ENCODE measurements at places on chromosomes 1 and 21.

GRCh38 chr1:2791027-2791760 lies 10.3 kb downstream of the TTC34 start:
- DNase-seq, result no peak

DNA sequence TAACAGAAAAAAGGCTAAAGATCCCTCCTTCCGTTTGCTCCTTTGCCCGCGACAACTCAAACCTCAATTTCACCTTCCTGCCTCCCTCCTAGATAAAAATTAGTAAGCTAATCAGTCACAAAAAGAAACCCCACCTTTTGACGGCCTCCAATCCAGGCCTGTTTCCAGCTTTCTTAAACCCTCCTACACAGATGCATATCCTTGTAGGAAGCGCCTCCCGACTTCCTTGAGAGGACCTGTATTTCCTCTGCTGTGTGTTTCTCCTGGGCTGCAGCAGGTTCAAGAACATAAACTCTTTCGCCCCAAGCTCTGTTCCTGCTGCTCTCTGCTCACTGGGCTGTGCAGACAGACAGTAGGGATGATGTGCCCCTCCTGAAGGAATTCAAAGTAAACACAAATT lies 168.8 kb downstream of the CYYR1 start:
- no peak for DNase-seq

- no peak for DNase-seq
Observed at GRCh38 chr1:221638595-221638994, 103.3 kb downstream of the DUSP10 start.

DNA sequence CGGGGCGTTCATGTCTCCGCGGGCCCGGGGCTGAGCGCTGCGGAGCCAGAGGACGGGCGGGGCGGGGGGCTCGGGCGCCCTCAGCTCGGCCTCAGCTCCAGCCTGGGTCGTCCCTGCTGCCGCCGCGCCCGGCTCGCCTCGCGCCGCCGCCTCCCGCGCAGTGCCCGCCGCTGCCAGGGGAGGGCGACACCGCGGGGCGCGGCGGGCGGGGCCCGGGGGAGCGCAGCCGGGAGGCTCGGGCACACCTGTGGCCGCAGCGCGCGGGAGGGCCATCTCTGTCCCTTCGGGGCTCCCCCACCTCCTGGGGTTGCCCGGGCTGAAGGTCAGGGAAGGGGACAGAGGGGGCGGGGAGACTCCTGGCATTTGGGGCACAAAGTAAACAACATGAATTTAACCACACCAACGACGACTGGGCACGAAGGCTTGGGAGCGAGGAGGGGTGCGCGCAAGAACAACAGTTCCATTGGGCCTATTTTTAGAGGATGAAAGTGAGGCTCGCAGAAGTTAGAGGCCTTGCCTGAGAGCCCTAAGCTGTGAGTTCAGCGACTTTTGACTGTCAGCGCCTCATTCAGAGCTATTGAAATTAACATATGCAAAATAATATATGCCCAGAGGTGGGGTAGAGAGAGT lies at the start of gene FAM131C:
Gene FAM131C (minus strand): TSS at position 162 of the 630 bp plus-strand sequence. CDS start 209 bp downstream, outside the sequence.
- DNase-seq, result no peak

- no peak for DNase-seq
Observed at GRCh38 chr1:179767177-179767581, 24.1 kb downstream of the FAM163A start.

GRCh38 chr1:109605381-109605780 lies 14.0 kb downstream of the GNAT2 start:
- DNase-seq, result no peak

- no peak for DNase-seq
Observed at GRCh38 chr21:38499296-38499695, 1.0 kb upstream of the ERG start.

DNA sequence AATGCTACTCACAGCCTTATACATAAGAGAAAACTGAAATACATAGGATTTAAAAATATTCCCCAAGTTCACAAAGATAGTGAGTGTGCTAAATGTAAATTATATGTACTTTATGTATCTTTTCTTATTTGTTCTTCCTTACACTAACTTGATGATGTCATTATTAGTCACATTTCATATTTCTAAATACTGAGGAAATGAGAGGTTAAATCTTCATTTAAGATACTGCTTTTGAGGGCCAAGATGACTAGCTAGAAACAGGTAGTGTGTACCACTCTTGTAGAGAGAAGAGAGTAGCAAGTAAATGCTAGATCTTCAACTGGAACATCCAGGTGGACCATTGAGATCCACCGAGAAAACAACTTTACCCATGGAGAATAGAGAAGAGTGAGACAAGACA lies 29.8 kb downstream of the PYHIN1 start:
- DNase-seq, result no peak

- peak; percentile 41 for DNase-seq
Observed at GRCh38 chr1:225651376-225651871, 1.5 kb downstream of the ENAH start.

DNA sequence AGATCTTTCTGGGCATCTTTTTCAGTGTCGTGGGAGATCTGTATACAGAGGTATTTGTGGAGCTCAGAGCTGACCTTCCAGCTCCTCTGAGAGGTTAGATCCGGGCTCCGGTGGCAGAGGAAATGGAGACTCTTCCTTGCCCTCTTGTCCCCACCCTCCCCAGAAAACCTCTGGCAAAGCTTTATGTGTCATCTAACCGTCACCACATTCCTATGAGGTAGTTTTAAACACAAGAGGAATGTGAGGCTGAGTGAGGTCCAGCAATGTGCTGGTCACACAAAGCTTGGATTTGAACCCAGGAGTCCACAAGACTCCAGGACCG lies 1.2 kb downstream of the CD160 start:
- peak; percentile 93 for DNase-seq

- DNase-seq, result no peak
Observed at GRCh38 chr1:147722124-147722523, 38.3 kb downstream of the GJA5 start.

DNA sequence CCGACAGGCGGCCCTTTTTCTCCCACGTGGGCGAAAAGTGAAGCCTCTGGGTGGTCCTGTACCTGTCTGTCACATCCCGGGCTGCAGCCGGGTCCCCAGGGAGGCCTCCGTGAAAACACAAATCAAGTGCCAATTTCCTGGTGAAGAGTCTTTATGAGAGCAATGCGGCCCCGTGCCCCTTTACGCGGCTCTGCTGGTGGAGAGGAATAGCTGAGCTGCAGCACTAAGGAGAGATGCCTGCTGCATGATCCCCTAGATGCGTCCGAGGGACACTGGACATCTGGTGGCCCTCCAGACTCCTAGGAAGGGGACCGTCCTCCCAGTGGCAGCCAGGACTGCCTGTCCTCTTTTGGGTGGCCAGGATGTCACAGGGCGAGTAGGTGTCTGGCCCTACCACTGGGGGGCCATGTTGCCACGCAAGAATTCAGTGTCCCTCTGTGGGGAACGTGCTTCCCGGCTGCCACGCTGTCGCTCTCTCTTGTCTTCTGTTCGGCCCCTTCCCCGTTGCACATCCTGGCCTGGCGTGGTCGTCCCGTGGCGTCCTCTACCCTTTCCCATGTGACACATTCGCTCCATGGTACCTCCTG lies 38.7 kb downstream of the COL18A1 start:
- no peak for DNase-seq

- DNase-seq, result peak; percentile 94
Observed at GRCh38 chr1:210373878-210374599, 45.3 kb downstream of the HHAT start.

DNA sequence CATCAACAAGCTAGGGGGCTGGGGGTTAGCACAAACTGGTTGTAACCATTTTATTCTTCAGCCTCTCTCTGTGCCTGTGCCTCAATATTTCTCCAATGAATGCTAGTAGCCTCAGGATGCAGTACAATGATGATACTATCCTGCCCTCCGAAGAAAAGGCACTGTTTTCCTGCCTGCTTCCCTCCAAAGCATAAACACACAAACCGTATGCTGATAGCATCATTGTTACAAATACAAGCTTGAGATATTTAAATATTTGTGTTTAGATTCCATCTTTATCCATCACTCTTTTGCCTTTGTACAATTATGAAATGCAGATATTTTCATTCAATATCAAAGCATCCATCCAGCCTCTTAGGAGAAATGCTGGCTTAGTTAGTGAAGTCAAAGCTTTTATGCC lies 404.8 kb downstream of the DUSP10 start:
- DNase-seq, result no peak

- DNase-seq, result no peak
Observed at GRCh38 chr1:9767964-9768668, 55.6 kb downstream of the CLSTN1 start.

GRCh38 chr1:29708381-29708780 lies 472.1 kb downstream of the PTPRU start:
- peak; percentile 78 for DNase-seq

- DNase-seq, result peak; percentile 2
Observed at GRCh38 chr1:98761219-98761865, 99.8 kb downstream of the SNX7 start.

- no peak for DNase-seq
Observed at GRCh38 chr1:3053366-3053980, 15.5 kb upstream of the PRDM16 start.

GRCh38 chr1:39490596-39491145 lies 765 bp upstream of the BMP8A start:
- no peak for DNase-seq

GRCh38 chr21:40714536-40714935 lies 132.4 kb downstream of the DSCAM start:
- DNase-seq, result peak; percentile 48

- DNase-seq, result no peak
Observed at GRCh38 chr1:199176713-199177112, 537.9 kb downstream of the PTPRC start.

GRCh38 chr1:26340047-26340481 lies 13.9 kb downstream of the CRYBG2 start:
- peak; percentile 13 for DNase-seq

GRCh38 chr1:52551507-52552235 lies 1.2 kb downstream of the TUT4 start:
- peak; percentile 41 for DNase-seq

GRCh38 chr1:31502926-31503511 lies 73.3 kb upstream of the TINAGL1 start:
- no peak for DNase-seq

DNA sequence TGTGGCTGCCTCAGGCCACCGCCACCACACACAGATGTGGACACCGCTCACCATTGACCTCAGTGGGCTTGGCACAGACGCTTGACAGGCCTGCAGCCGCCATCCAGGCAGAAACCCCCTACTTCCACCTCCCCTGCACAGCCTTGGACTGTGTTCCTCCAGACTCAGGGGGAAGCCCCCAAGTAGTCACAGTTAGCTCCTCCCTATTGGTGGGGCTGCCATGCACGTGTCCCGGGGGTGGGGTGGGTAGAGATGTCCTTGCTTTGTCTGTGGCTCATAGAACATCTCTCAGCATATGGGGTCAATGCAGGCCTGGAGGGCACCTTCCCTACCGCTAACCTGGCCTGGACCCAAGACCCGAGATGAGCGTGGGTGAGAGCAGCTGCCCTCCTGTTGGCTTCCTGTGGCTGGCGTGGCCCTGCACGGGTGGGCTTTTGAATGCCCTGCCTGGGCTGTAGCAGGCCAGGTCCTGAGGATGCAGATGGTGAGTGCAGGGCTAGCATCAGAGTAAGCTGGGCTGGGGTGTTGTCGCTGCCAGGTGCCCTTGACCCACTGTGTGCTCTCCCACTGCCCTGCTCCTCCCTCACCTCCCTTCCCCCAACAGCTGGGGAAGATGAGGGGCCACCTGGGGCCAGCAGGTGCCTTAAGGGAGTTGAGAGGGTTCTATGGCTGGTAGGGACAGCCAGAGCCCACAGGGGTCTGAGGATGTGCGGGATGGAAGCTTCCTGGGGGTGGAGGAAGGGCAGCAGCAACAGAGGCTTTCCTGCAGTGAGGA lies 6.2 kb downstream of the CROCC start:
- DNase-seq, result no peak

- no peak for DNase-seq
Observed at GRCh38 chr1:48741380-48741779, 35.3 kb downstream of the BEND5 start.

GRCh38 chr1:94922761-94923331 lies 4.1 kb downstream of the CNN3 start:
- DNase-seq, result peak; percentile 89

DNA sequence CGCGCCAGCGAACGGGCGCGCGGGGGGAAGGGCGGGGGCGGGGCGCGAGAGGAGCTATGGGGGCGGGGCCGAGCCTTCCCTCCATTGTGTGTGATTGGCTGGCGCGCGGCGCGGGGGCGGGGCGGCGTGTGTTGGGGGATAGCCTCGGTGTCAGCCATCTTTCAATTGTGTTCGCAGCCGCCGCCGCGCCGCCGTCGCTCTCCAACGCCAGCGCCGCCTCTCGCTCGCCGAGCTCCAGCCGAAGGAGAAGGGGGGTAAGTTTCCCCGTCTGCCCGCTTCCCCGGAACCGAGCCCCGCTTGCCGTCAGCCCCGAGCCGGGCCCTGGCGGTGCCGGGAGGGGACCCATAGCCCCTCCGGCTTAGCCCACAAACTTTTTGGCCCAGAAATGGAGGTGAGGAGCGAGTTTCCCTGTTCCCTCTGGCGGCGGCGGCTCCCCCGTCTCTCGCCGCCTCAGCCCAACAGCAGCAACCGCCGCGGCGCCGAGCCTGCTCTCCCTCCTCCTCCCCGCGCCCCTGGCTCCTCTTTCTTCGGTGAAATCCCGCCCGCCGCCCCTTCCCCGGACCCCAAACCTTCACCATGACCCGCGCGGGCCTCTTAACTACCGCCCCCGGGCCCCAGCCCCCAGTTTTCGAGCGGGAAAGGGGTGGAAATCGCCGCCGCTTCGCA lies at the start of gene H3-3A:
Gene H3-3A (plus strand): TSS at position 159 of the 666 bp plus-strand sequence. CDS start 1,636 bp downstream, outside the sequence.
- DNase-seq, result peak; percentile 95

DNA sequence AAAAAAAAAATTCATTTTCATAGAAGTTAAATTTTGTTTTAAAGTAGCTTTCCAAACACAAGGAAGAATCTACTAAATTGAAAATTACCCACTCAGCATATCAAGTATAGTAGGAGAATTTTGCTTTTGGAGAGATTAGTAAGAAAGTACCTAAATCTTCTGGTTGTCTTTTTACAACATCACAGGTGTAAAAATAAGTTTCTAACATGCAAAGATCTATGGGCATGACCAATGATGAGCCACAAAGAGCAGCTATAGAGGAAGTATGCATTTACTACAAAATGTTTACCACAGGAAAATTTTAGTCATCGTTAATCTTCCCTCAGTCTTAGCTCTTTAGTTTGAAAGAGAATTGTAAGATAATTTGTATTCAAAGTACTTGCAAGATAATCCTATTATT lies 28.1 kb downstream of the ANGPTL3 start:
- DNase-seq, result peak; percentile 24

- peak; percentile 92 for DNase-seq
Observed at GRCh38 chr1:234617986-234618736, 8.2 kb upstream of the IRF2BP2 start.

DNA sequence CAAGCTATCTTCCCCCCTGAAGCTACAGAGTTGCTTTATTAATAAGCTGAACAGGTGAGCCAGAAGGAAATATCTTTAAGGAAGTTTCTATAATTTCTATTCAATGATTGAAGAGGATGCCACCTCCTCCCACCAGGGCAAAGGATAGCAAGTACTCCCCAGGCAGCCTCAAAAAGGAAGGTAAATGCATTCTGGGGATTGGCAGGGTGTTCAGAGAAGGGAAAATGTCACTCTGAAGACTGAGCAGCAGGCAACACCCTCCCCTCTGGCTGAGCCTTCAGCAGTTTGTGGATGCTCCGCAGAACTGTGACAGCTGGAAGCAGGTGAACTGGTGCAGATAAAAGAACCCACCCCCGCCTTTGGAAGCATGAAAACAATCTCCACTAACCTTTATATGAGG lies 140.8 kb downstream of the BRINP2 start:
- DNase-seq, result no peak

- DNase-seq, result peak; percentile 30
Observed at GRCh38 chr1:232951180-232951579, 769 bp downstream of the NTPCR start.
